ENCODE measurements at places on chromosomes 1 and 21.

GRCh38 chr1:228937351-228937750 is 202.1 kb downstream of the RHOU start:
- DNase-seq = no peak

GRCh38 chr21:16550917-16551741 is 821.3 kb downstream of the USP25 start:
- no peak for DNase-seq

DNA sequence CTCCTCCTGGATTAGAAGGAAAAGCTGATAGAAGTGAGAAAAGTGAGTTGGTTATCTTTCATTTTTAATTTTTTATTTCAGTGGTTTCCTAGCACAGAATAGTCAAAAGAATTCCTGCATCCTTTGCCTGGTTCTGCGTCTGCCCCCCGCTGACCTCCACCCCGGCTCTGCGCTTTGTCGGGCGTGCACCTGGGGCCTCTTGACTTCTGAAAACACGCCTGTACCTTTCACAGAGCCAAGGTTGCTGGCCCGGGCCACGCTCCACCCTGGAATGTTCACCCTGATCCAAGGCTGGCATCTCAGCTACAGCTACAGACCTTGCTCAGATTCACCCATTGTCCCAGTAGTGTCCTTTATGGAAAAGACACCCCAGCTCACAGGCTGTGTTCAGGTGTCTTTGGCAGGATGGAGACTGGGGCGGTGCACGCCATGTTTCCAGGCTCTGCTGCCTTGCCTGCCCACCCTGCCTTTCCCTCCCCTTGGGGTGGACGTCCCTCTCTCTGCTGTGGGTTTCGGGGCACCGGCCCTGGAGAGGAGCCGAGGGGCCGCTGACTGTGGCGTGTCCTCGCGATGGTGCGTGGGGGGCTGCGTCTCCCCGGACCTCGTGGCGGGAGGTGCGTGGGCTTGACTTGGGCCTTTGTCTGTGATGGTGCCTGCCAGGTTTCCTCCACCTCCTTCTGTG is 40.3 kb upstream of the DIP2A start:
- no peak for DNase-seq

GRCh38 chr21:45231705-45232104 is 56.0 kb downstream of the POFUT2 start:
- no peak for DNase-seq

DNA sequence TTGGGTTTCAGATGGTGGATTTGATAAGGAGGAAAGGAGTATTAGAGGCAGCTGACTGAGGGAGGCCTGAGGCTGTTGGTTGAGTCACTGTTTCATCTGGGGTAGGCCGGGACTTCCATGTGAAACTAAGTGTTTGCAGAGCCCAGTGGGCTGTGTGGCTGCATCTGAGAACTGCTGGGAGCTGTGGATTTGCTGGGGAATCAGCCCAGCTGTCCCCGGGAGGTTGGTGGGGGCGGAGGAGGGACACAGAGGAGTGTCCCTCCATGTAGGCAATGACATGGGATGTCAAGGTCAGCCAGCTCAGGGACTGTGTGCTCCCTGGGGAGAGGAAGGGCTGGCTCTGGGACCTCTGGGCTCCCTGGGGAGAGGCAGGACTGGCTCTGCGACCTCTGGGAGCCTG is 36.4 kb downstream of the SLC2A7 start:
- DNase-seq = no peak

GRCh38 chr21:40640266-40640789 is 206.6 kb downstream of the DSCAM start:
- DNase-seq = no peak

All from stimulated activated CD4-positive, alpha-beta T cell treated with anti-CD3 and anti-CD28 coated beads, Interleukin-12 subunit alpha, Interleukin-12 subunit beta, amount 100 ng/mL, for 4 hours (primary cell).